ENCODE measurements at places on chromosomes 4 and X.

GRCh38 chr4:44583393-44583792 is 68.0 kb downstream of the YIPF7 start:
- DNase-seq = no peak

- DNase-seq = no peak
These were observed 4.3 kb downstream of the BANK1 start for GRCh38 chr4:101794806-101795205.

- DNase-seq = no peak
These were observed 1383.0 kb upstream of the TENM3 start for GRCh38 chr4:180860089-180860720.

- no peak for DNase-seq
These were observed 91.6 kb upstream of the CXorf51A start for GRCh38 chrX:146906166-146906565.

DNA sequence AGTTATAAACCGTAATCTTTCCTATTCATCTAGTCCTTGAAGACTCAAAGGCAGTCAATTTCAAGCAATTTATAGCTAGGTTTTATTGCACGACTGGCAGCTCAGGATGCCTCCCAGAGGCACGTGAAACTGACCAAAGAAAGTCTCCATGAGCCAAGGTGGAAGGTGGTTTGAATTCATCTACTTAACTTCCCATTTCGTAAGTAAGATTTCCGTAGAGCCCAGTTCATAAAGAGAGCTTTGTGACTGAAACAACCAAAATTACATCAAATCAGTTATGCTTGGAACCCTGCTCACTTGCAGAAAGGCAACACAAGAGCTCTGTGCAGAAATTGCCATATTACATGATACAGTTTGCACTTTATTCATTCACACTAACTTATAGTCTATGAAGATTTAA is 556.0 kb downstream of the TRIML1 start:
- no peak for DNase-seq

- no peak for DNase-seq
These were observed 124.5 kb downstream of the DMD start for GRCh38 chrX:33086886-33087285.

DNA sequence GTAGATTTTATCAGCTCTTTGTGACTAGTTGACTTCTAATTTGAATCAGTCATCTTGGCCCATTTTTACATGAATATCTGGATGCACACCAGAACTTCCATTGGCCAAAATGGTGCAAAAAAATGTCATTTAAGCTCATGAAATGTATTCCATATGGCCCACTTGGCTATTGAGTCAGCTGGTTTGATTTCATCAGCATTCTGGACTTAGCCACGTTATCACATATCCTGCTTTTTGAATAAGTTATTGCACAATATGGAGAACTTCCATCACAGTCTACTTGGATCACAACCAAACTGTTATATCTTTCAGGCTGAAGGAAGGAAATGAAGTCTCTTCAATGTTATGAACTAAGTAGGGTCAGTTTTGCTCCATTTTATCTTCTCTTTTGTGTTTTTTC is 640.6 kb downstream of the PCDH7 start:
- DNase-seq = no peak

DNA sequence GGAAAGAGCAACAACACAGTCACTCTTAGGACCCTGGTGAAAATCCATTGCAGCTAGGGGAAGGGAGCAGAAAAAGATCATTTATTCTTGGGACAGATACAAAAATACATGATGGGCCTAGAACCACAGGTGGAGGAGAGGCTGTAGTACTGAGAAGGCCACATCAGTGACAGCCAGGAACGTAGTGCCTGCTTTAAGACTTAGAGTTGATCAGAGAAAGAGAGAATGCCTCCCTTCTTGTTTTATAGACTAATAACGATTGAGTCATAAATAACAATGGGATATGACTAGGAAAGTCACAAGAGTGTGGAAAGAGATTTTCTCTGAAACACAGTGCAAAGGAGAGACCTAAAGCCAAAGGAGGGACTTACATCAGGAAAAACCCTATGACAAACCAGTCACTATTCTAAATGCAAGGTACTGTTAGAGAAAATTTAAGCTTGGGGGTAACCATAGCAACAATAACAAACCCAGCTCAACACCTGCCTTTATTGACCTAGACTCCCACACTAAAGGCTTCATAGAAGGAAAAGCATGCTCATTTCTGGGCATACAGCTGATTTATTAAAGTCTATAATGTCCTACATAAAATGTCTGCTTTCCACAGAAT is 1015.0 kb upstream of the GRID2 start:
- DNase-seq = no peak

DNA sequence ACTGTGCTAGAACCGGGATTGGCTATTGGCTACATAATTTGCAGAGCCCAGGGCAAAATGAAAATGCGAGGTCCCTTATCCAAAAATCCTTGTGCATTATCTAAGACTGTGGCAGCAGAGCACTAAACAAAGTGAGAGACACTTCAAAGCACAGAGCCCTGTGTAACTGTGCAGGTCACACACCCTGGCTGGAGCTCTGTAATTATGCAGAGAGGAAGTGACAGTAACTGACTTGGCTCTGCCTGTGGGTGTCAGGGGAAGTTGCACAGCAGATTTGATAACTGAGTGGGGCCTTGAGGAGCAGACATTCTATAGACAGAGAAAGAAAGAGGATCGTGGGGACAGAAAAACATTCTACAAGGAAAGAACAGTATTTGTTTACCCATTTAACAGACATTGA is 173.5 kb upstream of the FMR1 start:
- DNase-seq = no peak

GRCh38 chrX:50827996-50828395 is 14.0 kb upstream of the SHROOM4 start:
- no peak for DNase-seq

DNA sequence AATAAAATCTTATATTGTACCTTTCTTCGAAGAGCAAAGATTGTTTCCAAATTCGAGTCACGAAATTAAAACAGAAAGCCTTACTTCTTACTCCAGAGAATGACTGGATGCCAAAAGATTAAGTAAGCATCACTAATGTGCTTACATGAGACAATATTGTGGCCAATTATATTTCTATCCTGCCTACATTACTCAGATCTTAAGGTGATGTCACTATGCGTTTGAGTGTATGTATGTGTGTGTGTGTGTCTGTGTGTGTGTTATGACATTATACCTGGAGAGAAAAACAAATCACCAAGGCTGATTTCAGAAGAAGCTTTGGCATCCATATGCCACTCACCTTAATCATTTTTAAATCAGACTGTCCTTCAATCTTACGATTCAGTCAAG is 556.3 kb downstream of the PPARGC1A start:
- no peak for DNase-seq

DNA sequence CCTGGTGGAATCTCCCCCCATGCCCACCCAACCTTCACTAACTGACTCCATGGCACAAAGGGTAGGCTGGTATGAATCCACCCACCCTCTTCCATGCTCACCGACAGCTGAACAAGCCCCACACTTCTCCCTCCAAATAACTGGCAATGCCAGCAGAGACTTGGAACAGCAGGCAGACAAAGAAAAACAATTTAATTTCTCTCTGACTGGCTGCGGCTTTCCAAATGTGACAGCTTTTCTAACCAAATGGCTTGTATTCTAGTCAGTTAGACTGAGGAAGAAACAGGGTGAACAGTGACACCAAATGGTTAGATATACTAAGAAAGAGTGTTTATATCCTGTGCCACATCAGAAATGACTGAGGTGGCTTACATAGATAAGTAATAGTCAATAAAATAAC is 199.3 kb upstream of the ADAMTS3 start:
- no peak for DNase-seq

GRCh38 chr4:86307432-86307831 is 52.4 kb downstream of the MAPK10 start:
- no peak for DNase-seq

- no peak for DNase-seq
These were observed 91.9 kb upstream of the PPP1R2C start for GRCh38 chrX:42869659-42870476.

- DNase-seq = no peak
These were observed 25.7 kb upstream of the CT47A1 start for GRCh38 chrX:121011254-121011653.

DNA sequence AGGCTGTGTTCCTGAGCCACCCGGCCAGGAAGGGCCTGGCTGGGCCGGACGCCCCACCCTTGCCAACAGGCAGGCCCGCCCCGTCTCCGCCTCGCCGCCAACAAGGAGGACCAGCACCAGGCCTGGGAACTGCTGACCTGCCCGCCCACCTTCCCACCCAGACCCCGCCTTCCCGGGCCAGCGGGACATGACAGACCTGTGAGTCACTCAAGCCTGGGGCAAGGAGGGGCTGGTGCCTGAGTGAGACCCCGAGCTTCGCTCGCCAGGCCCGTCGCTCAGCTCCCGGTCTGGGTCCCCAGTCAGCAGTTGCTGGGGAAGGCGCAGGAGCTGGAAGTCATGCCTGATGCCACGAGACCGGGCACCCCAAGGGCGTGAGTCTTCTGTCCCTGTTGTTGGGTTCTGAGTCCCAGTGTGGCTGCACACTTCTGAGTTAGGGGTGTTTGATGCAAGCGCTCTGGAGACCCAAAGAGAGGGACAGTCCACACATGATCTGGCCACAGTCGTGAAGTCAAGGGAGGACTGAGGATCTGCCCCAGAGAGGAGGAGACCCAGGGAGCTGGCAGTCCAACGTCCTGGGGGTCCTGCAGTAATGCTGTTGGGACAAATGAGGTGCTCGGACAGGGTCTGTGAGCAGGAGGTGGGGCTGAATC is at the start of gene DNASE1L1:
Gene DNASE1L1, minus strand, starts transcription at position 33 of the 650 bp plus-strand sequence. CDS start 3,686 bp downstream, outside the sequence.
- DNase-seq = no peak

GRCh38 chr4:32106767-32107166 is 1386.6 kb downstream of the PCDH7 start:
- DNase-seq = no peak

DNA sequence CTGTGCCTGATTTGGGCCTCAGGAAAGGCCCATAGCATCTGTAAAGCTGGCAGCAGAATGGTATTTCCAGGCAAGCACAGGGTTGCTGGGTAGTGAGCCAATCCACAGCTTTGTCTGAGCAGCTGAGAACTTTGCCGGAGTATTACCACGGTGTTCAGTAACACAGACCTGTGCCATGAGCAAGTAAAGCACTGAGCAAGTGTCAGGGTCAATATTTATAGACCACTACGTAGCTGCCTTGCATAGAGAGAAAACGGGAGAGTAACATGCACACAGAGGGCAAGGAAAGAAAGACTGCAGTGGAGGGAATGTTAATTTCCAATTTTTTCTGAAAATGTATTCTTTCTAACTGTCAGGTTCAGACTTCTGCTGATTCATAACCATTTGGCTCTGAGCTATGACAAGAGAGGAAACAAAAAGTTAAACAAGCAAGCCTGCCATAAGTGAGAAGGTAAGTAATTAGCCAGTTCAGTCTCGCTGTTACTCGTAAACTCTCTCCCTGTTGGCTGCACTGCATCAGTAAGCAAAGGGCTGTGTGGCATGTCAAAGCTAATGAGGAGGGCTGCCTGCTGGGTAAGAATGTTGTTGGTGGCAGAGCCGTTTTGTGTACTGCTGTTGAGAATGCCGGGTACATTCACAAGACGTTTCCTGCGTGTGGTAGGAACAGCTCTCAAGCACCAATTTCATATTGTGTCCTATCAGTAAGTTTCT is 238.1 kb downstream of the BMPR1B start:
- no peak for DNase-seq

- DNase-seq = no peak
These were observed 82.7 kb downstream of the MXRA5 start for GRCh38 chrX:3263681-3264126.

- no peak for DNase-seq
These were observed 218.6 kb upstream of the GK2 start for GRCh38 chr4:79626611-79627010.

- DNase-seq = no peak
These were observed 60.8 kb downstream of the REPS2 start for GRCh38 chrX:17007134-17007768.

DNA sequence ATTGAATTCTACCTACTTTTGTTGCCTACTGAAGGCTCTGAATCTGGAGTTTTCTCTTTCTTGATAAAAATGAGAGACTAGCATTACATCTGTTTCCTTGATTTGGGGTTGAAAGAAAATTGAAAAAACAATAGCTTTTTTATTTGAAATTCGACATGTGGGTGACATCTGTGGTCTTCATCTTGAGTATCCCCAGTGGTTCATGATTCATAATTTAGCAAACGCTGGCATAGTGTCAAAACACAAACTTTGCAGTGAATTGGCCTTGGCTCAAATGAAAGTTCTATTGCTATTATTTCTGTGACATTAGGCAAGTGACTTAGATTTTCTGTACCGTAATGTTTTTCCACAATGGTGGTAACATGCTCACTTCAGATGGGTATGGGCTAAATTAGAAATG is 747.6 kb downstream of the PCDH7 start:
- no peak for DNase-seq

DNA sequence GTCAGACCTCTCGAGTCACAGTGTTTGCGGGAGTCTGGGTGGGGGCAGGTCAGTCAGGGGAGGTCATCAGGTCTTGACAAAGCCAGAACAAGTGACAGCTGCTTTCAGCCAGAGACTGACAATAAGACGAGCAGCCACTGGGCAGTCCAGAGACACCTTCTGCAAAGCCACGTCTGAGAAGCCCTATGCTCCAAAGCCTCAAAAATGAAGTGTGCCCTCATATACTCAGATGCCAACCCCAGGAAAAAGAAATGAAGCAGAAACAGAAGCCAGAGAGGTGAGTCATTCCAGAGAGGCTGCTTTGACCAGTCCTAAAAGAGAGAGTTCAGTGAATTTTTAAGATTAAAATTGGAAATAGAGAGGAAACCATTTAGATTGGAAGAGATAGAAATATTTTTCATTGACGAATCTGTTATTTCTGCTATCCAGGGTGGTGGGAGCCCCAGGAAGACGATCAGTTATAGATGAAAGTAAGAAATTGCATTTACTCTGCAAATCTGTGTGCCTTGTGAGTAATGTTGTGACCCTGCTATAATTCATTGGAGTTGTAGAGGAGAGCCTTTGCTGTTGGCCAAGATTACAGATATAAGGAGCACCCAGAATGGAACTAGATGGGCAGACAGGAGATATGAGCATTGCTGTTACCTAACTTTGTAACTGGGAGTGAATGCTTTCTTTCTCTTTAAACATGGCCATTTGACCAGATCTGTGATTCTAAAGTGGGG is 77.9 kb downstream of the LRRC66 start:
- no peak for DNase-seq

- DNase-seq = peak; percentile 1
These were observed 46.9 kb upstream of the HSD17B10 start for GRCh38 chrX:53481093-53481492.

- DNase-seq = no peak
These were observed 100.0 kb downstream of the SYNPO2 start for GRCh38 chr4:118988635-118988972.

DNA sequence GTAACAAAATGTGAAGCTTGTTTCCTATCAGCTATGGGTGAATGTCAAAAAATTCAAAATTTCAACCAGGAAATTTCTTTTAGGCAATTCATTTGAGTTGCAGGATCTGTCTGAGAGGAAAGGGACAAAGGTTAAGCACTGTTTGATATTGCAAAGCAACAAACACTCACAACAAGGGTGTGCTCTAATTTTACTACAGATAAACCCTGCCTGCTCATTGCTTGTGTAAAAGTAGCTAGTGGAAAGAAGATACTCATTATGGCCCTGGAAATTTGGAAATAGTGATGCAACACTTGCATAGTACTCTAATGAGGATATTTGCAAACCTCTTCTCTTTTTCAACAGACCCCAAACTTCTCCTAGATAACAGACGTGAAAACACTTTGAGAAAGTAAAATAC is 27.1 kb downstream of the FAM47E start:
- no peak for DNase-seq
